ENCODE measurements at places on chromosomes 6 and 20.
A peak's percentile ranks its signal among the peaks of the same experiment; 100 is the strongest.

DNA sequence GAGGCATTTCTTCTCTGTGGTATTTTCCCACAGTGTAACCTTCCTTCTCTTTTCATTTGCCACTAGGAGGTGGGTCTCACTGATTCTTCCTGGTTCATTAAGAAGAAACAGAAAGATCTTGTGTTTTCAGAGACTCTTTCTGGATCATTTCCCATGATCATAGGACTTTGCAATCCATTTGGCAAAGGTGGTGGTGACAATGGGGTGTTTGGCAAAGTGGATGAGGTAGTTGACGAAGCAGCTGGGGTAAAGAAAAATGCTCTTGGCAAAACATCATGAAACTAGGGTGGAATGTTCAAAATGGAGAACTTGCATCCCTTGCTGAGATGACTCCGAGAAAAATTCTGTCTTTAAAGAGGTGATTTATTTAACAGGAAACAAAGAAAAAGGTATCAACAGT lies 50.6 kb downstream of the TRAF3IP2 start:
- H3K4me3 ChIP-seq, result no peak overlapping the region
- H3K36me3 ChIP-seq, result no peaks in the 10 kb centered on the region
- H3K4me1 ChIP-seq, result peaks cover 5% of the 10 kb centered on the region
- H3K27me3 ChIP-seq, result no peaks in the 10 kb centered on the region
- H3K27ac ChIP-seq, result no peak overlapping the region
- DNase-seq, result no peak

- no peak overlapping the region for H3K27ac ChIP-seq
- peak; percentile 74 for DNase-seq
- no peak overlapping the region for H3K4me3 ChIP-seq
- no peaks in the 10 kb centered on the region for H3K27me3 ChIP-seq
Measured at GRCh38 chr20:63529180-63529860, 7.9 kb downstream of the PTK6 start.

GRCh38 chr6:21915707-21916260 lies 322.2 kb downstream of the SOX4 start:
- no peak overlapping the region for H3K4me3 ChIP-seq
- no peaks in the 10 kb centered on the region for H3K27me3 ChIP-seq
- no peak for DNase-seq
- no peaks in the 10 kb centered on the region for H3K36me3 ChIP-seq
- peaks cover 3% of the 10 kb centered on the region for H3K4me1 ChIP-seq
- no peak overlapping the region for H3K27ac ChIP-seq

DNA sequence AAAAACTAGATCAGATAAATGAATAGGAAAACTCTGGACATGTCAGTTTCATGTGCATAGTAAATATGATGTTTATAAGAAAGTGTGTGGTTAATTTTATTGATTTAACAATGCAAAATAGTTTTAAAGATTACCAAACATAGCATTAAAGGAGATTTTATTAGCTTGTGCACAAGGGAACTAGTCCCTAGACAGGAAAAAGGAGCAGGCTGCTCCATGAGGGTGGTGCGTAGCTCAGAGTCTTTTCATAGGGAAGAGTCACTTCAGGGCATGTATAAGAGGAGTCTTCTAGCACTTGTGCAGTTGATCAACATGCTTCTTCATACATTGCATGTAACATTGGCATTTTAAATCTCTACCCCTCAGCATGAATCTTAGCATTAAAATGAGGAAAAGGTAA lies 835.8 kb downstream of the GRIK2 start:
- H3K4me1 ChIP-seq, result no peaks in the 10 kb centered on the region
- no peaks in the 10 kb centered on the region for H3K27me3 ChIP-seq
- DNase-seq, result no peak
- H3K36me3 ChIP-seq, result no peaks in the 10 kb centered on the region
- no peak overlapping the region for H3K27ac ChIP-seq
- no peak overlapping the region for H3K4me3 ChIP-seq

DNA sequence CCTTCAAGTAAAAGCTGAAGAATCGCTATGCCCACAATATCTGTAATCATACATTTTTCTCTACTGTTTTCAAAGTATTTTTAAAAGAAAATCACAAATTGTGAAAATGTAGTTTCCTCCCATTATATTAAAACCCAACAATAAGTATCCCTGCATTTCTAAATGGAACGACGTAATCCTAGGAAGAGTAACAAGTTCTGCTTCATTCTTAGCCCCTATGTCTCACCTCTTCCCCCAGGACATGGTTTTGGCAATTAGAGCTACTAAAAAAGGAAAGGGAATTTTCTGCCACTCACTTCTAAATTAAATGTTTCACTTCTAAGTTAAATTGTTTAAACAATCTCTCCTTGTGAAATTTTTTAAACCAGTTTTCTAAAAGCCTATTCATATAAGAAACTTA lies 47.4 kb downstream of the TBPL1 start:
- H3K27ac ChIP-seq, result no peak overlapping the region
- DNase-seq, result no peak
- H3K4me1 ChIP-seq, result no peaks in the 10 kb centered on the region
- H3K36me3 ChIP-seq, result peaks cover 2% of the 10 kb centered on the region
- H3K4me3 ChIP-seq, result no peak overlapping the region

DNA sequence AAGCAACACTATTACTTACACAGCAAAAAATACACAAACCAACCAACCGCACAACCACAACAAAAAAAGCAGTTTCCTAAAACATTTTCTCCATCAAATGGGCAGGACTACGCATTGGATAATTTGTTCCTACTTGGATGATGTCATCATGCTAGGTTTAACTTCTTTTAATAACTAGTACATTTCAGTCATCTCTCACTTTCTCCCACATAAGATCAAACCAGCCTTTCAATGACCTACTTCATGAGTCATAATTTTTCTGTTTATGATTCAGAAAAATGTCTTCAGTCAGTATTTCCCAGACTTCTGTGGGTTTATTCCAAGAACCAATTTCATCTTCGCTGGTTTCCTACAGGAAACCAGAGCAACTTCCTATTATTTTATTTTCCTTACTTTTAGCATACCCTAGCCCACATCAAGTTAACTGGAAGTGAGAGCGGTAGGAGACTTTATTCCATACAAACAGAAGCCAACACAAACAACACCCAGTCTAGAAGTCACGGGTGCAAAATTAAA lies 134.2 kb downstream of the GMDS start:
- peak overlapping the region; percentile 89 for H3K4me3 ChIP-seq
- H3K36me3 ChIP-seq, result no peaks in the 10 kb centered on the region
- no peaks in the 10 kb centered on the region for H3K27me3 ChIP-seq
- DNase-seq, result no peak

Data from aorta (tissue), 5 donors.